ENCODE measurements at places on chromosomes 13 and 19.

- DNase-seq: no peak
Measured at GRCh38 chr19:33618884-33619283, 2.9 kb upstream of the CHST8 start.

GRCh38 chr13:33544308-33544707 is 258.8 kb upstream of the STARD13 start:
- DNase-seq: no peak

GRCh38 chr13:94228763-94229162 is 250.7 kb downstream of the DCT start:
- no peak for DNase-seq

GRCh38 chr19:46186717-46187101 is 38.7 kb downstream of the IGFL2 start:
- DNase-seq: no peak

GRCh38 chr13:56988543-56988942 is 152.2 kb upstream of the PRR20A start:
- DNase-seq: no peak

- no peak for DNase-seq
Measured at GRCh38 chr13:105291987-105292386, 1243.5 kb downstream of the EFNB2 start.

DNA sequence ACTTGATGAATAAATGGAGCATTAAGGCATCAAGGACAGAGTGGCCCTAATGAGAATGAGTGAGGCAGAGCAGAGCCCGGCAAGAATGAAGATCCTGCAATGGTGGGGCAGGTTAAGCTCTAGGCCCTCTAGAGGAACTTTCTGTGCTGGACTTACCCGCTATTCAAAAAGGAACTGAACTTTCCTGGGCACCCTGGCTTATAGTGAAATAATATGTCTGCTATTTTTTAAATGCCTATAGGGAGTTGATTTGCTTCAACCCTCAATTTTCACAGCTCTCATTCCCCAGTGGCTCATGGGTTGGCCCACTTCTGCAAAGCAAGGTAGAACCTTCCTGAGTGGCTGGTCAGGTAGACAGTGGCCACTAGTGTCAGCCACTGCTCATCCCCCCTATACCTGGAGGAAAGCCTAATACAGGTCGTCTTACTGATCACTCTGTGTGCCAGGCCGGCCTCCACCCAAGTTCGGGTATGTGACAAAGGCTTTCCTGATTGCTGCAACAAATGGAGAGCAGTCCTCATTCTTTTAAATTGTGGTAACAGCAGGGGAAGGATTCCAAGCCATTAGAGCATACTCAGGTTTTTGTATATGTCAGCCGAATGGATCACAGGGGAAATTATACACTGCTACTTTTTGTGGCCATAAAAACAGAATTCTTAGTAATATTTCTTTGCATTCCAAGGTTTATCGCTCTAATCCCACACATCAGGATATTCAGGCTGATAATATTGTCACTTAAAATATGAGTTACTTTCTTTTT is 103.0 kb downstream of the KL start:
- DNase-seq: no peak

DNA sequence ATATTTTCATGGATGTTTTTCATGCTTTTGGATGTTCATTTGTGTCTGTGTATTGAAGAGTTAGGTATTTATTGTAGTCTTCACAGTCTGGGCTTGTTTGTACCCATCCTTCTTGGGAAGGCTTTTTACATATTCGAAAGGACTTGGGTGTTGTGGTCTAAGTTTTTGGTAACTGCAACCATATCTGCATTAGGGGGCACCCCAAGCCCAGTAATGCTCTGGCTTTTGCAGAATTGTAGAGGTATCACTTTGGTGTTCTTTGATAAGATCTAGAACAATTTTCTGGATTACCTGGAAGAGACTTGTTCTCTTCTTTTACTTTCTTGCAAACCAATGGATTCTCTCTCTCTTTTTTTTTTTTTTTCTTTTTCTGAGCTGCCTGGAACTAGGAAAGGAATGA is 581.3 kb downstream of the DACH1 start:
- no peak for DNase-seq

GRCh38 chr13:32297206-32297605 is 18.0 kb downstream of the ZAR1L start:
- DNase-seq: no peak

- DNase-seq: no peak
Measured at GRCh38 chr13:75442736-75443234, 39.2 kb downstream of the TBC1D4 start.

DNA sequence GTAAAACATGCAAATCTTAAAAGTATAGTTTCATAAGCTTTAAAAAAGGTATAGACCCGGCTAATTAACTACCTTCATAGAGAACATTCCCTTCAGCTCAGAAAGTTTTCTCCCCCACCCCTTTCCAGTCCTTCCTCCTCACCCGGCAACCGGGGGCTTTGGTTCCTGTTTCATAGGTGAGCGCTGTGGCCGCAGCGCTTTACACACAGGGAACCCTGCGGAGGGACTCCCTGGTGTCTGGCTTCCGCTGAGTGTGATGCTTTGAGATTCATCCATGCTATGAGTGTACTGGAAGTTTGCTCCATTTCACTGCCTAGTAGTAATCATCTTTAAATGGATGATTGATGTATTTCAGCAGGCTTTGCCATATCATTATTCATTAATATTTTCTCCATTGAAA is 26.0 kb upstream of the PABPC3 start:
- DNase-seq: no peak
